HTR-8/SVneo (cell line): ENCODE measurements at places on chromosomes 2 and 18.

DNA sequence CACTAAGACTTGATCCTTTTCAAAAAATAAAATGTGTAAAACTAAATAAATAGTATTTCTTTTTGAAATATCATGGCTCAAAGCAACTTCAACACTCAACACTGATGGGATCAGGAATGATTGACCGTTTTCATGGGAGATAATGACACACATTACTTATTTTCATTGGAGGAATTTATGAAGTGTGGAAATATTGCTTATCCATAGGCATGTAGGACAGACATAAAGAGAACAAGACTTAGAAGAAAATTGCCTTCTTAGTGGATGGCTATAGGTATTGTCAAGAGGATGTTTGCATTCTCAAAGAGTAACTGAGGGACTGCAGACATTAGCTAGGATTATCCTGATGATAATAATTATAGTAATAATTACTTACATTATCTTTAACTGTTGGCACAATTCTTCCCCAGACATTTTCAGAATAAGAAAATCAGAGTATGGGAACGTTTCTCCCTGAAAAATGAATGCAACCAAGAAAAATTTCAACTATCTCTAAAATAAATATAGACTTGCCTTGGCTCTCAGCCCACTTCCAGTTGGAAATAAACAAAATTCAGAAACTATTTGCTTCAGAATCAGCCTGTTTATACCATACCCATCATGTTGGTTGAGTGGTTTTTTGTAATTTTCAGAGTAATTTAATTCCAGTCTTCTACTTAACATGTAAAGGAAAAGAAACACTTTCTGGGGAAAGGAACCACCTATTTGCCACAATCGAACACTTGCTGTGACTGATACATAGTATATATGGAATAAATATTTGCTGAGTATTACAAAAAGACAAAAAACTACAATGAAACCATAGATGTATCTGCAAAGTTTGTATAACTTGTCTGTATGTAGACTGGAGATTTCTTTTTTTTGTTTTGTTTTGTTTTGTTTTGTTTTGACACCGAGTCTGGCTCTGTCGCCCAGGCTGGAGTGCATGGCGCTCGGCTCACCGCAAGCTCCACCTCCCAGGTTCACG lies 165.7 kb downstream of the TMX3 start:
- no peak for DNase-seq

DNA sequence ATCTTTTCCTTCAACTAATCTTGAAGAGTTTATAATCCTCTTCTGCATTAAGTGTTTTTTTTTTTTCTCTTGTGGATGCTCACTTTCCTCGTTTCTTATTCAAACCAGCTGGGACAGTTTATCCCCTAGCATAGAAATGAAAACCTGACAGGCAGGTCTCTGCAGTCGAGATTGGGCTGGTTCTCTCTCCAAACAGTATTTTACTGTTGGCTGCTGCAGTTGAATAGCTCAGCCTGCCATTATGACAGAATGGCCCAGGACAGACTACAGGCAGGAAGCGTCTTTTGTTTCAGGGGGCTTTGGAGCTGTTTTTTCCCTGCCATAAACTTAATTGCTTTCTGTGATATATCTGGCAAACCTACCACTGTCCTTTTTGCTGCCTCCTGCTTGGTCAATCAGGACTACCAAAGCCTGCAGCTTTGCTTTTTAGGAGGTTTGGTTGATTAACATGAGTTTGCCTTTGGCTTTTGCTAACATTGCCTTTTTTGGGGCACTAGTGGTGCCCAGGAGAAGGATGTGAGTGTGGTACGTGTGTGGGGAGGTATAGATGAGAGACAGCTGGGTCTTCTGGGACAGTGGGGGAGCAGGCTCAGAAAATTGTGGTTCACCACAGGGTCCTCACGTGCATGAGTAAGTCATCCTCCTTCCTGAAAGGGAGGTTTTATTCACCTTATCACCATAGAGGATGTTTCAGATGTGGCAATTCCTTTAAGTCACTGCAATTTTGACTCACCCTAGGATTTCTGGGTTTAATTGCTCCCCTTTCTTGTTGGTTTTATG lies 128.7 kb downstream of the LYPD6B start:
- DNase-seq: no peak

- peak; percentile 12 for DNase-seq
Measured at GRCh38 chr2:208466151-208466919, 59.7 kb downstream of the PTH2R start.

DNA sequence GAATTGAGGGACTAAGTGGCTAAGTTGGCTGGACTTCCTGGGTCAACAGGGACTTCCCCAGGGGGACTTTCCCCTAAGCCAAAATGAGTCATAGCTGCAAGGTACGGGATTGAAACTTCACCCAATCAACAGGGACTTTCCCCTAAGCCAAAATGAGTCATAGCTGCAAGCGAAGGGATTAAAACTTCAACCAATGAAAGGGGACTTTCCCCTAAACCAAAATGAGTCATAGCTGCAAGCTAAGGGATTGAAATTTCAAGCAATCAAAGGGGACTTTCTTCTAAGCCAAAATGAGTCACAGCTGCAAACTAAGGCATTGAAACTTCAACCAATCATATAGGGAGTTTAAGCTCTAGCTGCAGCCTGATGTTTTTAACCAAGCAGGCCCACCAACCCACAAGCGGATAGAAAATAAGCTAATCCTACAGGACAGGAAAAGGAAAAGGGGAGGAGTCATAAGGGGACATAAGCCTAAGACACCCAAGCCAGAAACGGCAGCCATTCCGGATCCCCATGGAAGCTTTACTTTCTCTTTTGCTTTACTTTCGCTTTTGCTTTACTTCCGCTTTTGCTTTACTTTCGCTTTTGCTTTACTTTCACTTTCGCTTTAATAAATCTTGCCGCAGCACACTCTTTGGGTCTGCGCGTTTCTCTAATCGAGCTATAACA lies 1375.4 kb upstream of the CELF4 start:
- DNase-seq: peak; percentile 11

DNA sequence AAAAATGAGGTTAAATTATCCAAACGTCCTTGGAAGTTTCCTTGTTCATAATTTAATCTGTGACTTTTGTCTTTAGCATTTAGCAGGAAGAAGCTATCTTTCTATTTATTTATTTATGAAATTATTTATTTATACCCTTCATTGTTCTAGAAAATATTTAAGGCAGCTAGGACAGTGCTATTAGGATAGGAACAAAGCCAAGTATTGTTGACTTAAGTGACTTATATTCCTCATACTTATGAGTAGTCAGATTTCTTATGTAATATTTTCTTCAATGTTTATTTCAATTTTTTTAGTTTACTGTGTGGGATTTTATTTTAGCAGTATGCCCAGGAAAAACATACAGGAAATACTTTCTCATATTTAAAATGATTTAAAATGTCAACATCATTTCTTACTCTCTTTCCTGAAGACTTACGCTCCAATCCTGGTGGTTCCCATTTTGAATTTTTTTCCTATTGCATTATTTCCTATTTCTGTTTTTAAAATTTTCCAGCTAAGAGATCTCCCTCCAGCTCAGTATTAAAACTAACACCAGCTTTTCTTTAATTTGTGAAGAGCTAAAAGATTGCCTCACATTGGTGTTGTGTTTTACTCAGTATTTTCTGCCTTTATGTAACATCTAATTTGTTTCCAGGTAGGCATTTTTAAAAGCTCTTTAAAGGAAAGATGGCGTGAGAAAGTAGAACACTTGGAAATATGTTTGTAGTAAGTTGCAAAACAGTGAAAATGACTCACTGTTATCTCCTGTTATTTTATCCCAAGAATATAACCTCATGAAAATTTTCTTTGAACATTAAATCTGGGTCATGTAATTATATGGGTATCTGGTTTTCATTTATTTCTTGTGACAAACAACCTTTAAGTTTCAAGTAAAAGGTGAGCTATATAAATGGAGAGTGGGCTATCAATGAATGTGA lies 32.2 kb downstream of the MAPRE2 start:
- no peak for DNase-seq
